NCI-H2171 (cell line): ENCODE measurements at places on chromosomes 11 and 22.

- peak; percentile 43 for DNase-seq
These were observed 14.0 kb downstream of the FJX1 start for GRCh38 chr11:35632301-35632700.

DNA sequence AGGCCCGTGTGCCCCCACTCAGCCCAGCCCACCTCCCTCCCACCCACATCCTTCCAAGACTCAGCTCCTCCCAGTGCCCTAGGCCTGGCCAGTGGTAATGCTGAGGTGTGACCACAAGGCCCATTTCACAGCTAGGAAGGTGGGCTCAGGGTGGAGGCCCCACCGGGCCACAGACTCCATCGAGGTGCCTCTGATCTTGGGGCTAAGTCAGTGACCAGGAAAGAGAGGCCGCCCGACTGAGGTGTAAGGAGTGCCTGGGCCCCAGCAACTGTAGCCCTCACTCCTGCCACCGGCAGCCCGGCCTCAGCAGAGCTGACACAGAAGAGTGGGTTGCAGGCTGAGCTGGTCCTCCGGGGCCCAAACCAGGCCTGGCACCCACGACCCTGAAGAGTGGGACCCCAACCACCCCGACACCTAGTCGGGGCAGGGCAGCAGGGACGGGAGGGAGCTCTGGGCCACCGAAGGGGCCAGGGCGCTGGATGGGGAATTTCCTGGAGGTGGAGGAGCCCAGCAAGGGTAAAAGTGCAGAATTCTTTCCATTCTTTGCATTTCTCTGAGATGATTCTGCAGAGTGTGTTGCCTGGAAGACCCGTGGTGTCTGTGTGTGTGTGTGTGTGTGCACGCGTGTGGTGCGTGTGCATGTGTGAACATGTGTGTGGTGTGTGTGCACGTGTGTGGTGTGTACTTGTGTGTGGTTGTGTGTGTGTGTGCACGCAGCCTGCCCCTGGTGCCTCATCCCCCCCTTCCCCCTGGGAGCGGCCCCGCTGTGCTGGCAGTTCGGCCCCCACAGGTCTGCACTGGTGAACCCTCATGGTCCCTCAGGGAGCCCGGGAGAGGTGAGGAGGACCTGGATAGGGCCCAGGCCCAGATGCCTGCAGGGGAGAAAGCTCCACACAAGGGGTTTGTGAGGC lies 8.3 kb upstream of the PIM3 start:
- DNase-seq: no peak

- DNase-seq: no peak
These were observed 60.1 kb upstream of the MPEG1 start for GRCh38 chr11:59272771-59273372.

DNA sequence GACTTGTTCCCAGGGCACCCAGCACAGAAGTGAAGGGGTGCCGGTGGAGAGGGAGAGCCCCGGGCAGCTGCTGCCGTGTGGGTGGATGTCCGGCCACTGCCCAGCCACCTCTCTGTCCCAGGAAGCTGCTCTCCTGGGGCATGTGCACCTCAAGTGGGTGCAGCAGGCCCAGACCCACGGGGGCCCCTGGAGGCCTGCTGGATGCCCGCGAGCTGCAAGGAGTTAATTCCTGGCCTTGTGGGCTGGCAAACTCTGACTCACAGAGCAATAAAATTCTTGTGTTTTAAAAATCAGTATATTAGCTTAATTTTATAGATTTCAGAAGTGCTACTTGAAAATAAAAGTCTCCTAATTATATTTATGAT lies 37.4 kb upstream of the KCNQ1OT1 start:
- no peak for DNase-seq

GRCh38 chr11:17296852-17297559 lies 20.5 kb downstream of the NUCB2 start:
- no peak for DNase-seq

DNA sequence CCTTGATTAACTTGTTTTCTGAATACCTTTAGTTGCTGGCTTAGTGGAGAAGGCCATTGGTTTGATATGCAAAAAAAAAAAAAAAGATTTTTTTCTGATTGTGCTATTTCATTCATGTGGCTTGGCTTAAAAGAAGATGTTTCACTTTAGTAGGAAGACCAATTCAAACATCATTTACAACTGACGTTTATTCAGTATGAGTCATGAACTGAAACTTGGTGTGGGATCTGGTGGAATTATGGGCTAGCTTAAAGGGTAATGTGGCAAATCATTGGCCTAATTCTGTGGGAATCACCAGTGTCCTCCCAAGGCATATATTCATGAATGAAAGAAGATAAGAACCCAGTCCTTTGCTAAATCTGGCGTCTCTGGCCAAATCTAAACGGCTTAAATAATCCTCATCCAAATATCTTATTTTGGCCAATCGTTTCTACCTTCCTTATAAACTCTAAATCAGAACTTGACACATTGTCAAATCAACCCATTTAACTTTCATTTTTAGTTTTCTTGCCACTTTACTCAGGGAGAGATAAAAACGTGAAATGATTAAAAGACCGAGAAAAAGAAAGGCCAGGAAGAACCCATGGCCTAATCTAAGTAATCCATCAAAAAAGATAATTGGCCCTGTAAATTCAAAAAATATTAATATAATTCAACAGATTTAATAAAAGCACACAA lies 77.0 kb downstream of the DDIAS start:
- DNase-seq: no peak

DNA sequence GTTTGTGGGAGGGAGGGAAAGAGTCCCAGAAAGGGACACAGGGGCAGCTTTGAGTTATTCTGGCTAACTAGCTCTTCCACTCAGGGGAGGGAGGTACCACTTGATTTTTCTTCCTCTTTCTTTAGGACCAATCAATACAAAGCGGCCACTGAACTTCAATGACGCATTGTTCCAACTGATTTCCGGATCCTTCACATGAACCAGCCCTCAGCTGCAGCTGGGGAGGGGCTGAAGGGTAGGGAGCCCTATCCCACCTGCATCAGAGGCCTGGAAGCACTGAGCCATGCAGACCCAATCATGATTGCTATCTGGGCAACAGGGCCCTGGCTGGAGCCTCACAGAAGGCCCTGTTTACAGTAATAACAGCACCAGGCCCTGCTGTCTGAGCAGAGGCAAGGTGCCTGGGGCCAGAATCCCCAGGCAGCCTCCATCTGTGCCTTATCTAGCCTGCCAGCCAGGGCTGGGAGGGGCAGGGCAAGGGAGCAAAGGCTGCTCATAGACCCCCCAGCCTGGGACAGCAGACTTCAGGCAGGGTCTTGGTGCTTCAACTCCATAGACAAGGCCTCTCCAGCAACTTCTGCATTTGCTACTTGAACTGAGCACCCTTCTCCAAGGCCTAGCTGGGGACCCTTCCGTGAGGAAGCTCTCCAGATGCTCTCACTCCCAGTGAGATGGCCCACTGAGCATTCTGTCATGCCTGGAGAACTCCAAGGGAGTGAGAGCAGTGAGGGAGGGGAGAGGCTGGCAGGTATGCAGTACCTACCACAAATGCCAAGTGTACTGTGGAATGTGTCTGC lies 22.5 kb downstream of the CLPB start:
- peak; percentile 78 for DNase-seq

- no peak for DNase-seq
These were observed 304.8 kb upstream of the DDI1 start for GRCh38 chr11:103731670-103732069.

GRCh38 chr11:32098142-32098903 lies 7.4 kb downstream of the RCN1 start:
- DNase-seq: no peak

GRCh38 chr22:42388130-42388797 lies 43.9 kb downstream of the NFAM1 start:
- DNase-seq: peak; percentile 99

GRCh38 chr11:64717268-64717578 lies 5.8 kb downstream of the NRXN2 start:
- no peak for DNase-seq

- no peak for DNase-seq
These were observed 74.4 kb upstream of the PPARA start for GRCh38 chr22:46075764-46076531.

GRCh38 chr11:98185245-98185644 lies 835.5 kb upstream of the CNTN5 start:
- DNase-seq: no peak

DNA sequence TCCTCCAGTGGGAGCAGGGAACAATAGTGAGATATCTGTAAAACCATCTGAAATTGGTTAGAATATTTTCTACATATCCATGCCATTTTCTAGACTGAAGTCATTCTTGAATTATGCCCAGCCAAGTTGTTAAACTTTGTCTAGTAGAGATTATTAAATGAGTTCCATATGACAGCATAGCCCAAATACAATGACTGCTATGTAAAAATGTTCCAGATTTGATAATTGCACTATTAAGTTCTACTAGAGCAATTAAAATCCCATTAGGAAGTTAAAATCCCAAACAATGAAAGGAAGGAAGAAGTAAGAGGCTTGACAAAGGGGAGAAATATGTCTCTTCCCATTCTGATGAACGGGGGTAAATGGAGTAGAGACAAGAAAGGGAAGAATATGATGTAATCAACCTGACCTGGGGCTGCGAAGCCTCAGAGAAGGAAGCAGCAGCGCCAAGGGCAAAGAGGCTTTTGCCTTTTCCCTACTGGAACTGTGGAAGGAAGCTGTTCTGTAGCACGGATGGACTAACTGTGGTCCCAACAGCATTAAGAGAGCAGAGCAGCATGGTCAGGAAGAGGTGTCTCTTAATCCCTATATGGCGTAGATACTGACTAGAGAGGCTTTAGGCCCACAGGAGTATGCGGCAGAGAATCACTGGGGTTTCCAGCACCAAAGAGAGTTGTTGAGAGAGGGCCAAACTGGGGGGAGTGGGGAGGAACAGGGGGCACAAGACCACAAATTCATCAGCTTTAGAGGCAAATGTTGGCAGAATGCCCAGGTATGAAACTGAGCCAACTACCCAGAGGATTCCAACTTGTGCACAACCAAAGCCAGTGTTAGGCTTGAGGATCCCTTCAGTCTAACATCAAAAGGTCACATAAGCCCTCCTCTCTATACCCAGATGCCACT lies 26.7 kb downstream of the RRP8 start:
- DNase-seq: no peak

DNA sequence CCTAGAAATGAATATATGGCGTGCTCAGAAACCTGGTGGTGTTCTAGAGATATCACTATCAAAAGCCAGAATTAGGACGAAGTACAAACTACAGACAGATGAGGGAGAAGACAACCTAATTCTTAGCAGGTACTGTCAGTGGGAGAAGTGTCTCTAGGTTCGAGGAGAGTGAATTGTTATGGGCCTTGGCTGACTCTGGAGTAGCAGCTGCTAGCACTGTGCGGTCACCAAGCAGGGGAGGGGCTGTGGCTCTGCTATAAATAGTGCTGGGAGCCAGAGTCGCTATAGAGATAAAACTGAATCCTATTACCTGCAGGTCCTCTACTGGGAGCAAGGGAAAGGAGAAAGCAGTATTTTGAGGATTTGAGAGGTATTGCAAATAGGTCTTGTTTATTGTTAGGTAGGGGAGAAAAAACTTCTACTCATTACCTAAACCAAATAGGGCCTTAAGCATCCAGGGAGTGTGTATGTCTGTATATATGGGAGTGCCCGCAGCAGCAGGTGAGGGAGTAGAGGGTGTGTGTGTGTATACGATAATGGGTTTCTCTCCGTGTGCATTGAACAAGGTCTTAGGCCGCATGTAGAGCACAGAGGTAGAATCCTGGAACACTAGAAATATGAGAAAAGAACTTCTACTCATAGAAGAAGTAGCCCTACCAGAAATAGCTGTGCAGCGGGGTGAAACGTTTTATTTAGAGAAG lies 2.2 kb downstream of the MADD start:
- DNase-seq: peak; percentile 19

DNA sequence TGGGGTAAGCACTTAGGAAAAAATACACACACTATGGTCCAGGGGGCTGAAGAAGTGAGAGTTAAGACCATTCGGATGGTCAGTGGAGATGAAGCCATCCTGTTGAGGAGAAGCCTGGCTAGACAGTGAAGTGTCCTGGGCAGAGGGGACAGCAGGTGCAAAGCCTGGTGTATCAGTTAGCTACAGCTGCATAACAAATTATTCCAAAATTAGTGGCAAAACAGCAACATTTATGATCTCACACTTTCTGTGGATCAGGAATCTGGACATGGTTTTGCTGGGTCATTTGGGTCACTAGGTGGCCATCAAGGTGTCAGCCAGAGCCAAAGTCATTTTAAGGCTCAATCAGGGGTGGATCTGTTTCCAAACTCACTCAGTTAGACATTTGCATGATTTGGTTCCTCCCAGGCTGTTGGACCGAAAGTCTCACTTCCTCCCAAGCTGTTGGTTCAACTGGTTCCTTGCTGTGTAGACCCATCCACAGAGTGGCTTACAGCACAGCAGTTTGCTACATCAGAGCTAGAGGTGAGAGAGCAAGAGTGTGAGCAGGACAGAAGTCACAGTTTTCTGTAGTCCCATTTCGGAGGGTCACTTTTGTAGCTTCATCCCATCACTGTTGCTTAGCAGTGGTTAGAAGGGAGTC lies 80.1 kb upstream of the ALX4 start:
- DNase-seq: no peak

- DNase-seq: no peak
These were observed 129.5 kb upstream of the SORL1-AS1 start for GRCh38 chr11:121582296-121582695.

DNA sequence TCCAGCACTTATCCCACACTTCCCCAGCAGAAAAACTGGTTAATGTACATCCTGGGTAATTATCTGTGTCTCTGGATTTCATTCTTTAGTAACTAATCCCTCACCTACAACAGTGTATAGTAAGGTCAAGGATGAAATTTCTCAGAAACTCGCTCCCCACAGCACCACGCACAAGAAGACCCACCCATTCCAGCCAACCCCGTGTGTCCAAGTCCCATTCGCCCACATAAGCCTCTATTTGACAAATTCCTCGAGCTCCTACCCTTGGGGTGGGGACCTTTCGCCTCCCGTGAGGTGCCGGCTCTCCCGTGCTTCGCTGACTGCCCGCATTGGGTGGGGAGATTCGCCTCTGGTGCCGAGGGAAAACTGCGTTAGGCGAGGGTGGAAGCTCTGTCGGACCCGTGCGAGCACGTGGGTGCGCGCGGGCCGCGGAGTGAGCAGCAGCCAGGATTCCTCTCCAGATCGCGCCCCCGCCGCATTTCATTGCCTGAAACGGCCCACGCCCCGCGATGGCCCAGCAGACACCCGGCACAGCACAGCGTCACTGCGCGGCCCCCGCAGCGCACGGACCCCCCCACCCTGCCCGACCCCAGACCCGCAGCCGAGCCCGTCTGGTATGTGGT lies 866 bp downstream of the EXPH5 start:
- peak; percentile 8 for DNase-seq

DNA sequence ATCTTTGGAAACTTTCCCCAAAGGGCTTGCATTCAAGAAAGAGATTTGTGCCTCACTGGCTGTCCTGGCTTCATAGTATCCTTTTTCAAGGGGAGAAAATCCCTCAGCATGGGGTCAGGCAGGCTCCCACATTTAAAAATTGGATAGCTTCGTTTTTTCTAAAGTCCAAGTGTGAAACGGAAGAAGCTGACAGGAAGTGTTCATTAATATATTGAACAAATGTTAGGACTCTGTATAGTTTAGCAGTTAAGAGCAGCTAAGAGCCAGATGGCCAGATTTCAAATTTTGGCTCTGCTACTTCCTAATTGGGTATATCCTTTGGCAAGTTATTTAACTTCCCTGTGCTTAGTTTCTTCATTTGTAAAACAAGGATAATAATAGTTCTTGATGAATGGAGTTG lies 354.9 kb upstream of the FAT3 start:
- DNase-seq: no peak
